Fibroblast of the aortic adventitia (primary cell): ENCODE measurements at places on chromosomes 7 and 10. TPM values are rescaled to one million over a fixed set of nuclear protein-coding genes. Genes with fewer than 3 reads are reported as not detected.
A peak's percentile ranks its signal among the peaks of the same experiment; 100 is the strongest.

The CLCN1 gene
- 0.16 TPM in 1 of 2 replicates, not detected in the other for total RNA-seq

The SPDYE11 gene
- total RNA-seq: 0.08 TPM in 1 of 2 replicates, not detected in the other

The GLI3 gene
- total RNA-seq: 7.0 and 7.2 TPM in 2 replicates

The PON1 gene
- not detected in 2 replicates for total RNA-seq

The SSC4D gene
- total RNA-seq: 0.36 and 1.5 TPM in 2 replicates

The GPR15LG gene
- not detected in 2 replicates for total RNA-seq

The SPAG6 gene
- not detected in 2 replicates for total RNA-seq

The RBAK gene
- total RNA-seq: 9.1 and 10.2 TPM in 2 replicates

The CADPS2 gene
- total RNA-seq: 16.0 and 26.9 TPM in 2 replicates

The CFAP70 gene
- total RNA-seq: 1.4 and 6.1 TPM in 2 replicates

DNA sequence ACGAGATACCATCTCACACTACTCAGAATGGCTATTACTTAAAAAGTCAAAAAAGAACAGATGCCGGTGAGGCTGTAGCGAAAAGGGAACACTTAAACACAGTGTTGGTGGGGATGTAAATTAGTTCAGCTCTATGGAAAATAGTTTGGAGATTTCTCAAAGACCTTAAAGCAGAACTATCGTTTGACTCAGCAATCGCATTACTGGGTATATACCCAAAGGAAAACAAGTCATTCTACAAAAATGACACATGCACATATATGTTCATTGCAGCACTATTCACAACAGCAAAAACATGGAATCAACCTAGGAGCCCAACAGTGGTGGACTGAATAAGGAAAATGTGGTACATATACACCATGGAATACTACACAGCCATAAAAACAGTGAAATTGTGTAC lies 56.9 kb downstream of the SAMD9 start:
- no peak for DNase-seq

- peak; percentile 5 for DNase-seq
Measured at GRCh38 chr10:51985336-51985735, 285.9 kb upstream of the CSTF2T start.

GRCh38 chr10:124160176-124160575 lies 66.8 kb upstream of the CHST15 start:
- DNase-seq: no peak

DNA sequence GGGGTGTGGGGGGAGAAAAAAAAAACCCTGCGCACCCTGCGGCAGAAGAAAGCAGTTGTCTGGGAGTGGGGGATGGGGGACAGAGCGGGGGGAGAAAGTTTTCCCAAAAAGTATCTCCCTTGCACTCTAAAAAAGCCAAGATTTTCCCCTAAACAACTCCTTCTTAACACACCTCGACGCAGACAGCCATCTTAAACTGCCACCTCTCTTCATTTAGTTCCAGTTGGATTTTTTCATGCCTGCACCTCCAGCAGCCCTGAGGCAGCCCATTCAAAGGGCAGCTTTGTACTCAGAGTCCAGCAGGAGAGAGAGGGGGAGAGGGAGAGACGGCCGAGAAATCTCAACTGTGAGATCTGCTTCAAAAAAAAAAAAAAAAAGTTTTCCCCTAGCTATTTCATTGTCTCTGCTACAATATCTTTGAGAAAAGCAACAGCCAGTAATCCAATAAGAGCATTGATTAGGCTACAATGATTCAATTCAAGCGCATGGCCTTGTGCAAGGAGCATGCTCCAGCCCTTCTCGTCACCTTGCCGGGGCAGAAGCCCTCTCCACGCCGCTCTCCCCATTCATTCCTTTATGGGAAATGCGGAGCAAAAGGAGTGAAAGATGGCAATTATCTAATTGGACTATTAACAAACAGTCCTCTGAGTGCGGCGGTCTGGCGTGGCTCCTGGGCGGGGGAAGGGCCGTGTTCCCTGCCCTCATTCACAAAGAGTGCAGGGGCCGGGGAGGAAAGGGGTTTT lies 939 bp upstream of the VAX1 start:
- DNase-seq: no peak

- no peak for DNase-seq
Measured at GRCh38 chr10:48895803-48896195, 43.8 kb downstream of the LRRC18 start.

DNA sequence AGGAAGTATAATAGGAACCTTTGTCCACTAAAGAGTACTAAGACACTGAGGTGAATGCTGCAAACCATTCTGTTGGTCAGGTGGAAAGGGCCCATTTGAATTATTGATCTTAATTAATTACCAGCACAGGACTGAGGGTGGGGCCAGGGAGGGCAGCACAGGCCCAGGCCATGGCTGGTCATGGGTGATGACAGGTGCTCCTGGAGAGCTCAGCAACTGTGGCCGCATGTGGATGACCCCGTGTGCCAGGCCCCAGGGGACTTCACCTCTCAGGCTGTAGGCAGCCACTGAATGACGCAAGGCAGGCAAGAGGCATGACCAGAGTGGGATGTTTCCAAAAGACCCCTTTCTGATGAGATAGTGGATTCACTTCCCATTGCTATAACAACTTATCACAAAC lies 54.2 kb downstream of the HECW1 start:
- no peak for DNase-seq

DNA sequence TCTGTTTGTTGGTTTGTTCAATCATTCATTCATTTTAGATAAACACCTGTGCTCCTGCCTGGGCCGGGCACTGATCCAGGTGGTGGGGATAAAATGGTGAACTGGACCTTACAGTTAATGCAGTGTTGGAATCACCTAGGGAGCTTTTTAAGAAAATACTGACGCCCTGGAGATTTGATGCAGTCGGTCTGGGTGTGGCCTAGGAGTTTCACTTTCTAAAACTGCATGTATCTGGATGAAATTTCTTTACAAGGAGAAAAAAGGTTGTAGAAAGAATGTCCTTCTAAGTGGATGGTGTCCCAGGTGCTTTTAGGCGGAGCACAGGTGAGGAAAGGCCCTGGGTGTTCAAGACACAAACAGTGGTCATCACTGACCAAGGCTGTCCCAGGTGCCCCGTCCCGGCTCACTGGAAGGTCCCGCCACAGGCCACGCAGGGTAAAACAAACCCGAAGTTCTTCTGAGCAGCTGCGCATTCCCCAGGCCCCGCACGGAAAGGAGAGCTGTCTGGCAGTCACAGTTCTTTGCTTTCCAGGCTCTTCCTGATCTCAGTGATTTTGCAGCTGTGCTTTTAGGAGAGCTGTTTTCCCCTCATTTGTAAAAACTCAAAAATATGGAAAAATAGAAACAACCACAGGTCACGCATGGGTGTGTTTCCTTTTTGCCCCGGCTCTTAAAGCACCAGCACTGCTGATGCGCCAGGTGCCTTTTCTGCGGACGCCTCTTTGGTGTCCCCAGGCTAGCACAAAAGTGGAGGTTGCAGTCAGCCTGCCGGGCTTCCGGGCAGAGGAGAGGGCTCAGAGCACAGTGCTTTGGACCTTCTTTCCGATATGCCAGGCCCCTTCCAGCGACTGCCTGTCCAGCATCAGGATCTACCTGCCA lies 161.9 kb downstream of the GRK5 start:
- peak; percentile 33 for DNase-seq

GRCh38 chr7:22565315-22565811 lies 65.4 kb upstream of the STEAP1B start:
- peak; percentile 69 for DNase-seq

- DNase-seq: no peak
Measured at GRCh38 chr10:60878224-60878623, 65.8 kb downstream of the RHOBTB1 start.
